ENCODE measurements at places on chromosomes 7 and 10.

- no peak for DNase-seq
Measured at GRCh38 chr7:81627536-81628287, 142.1 kb downstream of the HGF start.

GRCh38 chr7:90175667-90176066 is 21.4 kb downstream of the STEAP1 start:
- no peak for DNase-seq

- peak; percentile 42 for DNase-seq
Measured at GRCh38 chr10:132446661-132447445, 49.9 kb downstream of the PWWP2B start.

DNA sequence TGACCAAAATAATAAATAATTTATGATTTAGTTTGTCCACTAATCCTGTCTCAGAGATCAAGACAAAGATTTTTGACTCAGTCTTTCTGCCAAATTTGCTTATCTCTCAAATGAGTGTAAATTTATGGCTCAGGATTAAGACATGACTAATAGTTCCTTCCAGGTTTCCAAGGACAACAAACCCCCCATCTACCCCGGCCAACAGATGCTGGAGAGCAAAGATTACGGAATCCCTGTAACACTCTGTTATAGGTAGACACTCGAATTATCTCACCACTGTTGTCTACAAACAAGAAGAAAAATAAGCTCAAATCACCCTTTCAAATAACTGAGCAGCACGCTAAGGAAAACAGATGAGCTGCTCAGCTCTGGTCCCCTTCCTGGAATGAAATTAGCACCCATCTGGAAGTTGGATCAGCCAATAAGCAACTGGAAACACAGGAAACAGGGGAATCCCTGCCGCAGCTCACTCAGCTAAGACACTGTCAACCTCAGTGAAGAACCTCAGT is 56.8 kb upstream of the SVIL start:
- DNase-seq: no peak

DNA sequence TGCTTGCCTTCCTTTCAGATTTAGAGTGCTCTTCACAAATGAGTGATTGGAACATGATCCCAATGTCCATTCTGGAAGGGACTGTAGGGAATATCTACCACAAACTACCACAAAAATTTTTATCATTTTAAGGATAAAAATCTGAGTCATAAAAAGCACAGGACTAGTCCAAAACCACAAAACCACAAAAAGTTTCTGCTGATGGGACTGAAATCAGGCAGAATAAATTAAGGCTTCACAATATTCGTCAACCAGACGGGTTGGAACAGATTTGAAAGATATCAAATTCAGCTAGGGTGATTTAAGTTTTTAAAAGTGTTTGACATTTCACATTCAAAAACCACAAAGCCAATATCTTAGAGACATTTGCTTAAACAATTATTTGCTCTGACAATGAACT is 100.1 kb upstream of the PTN start:
- DNase-seq: no peak

DNA sequence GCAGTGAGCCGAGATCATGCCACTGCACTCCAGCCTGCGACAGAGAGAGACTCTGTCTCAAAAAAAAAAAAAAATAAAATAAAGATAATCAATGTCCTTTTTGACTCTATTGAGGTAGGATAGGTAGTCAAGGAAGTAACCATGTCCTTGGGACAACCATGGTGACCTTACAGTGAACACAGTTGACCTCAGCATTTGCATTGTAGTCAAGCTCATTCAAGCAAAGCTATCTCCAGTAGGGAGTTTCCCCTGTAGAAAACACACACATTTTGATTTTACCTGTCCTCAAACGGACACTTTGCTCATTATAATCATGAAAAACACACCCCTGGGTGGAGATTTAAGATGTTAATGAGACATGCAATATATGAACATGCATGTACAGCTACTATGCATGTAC is 171.7 kb downstream of the KIF20B start:
- DNase-seq: no peak

- no peak for DNase-seq
Measured at GRCh38 chr10:79473496-79474095, 28.2 kb upstream of the ZCCHC24 start.

Data from T-helper 22 cell (primary cell).